PC-3 (cell line): ENCODE measurements at places on chromosomes 2 and 18. TPM values are rescaled to one million over a fixed set of nuclear protein-coding genes. Genes with fewer than 3 reads are reported as not detected.

The NETO1 gene
- 8.4 and 12.9 TPM in 2 replicates for total RNA-seq

The CPLX4 gene
- total RNA-seq, result not detected in 2 replicates

The TUBA3D gene
- not detected in 2 replicates for total RNA-seq

The CEBPZOS gene
- total RNA-seq, result 30.8 and 43.8 TPM in 2 replicates

The SH3YL1 gene
- total RNA-seq, result 28.6 and 29.1 TPM in 2 replicates

DNA sequence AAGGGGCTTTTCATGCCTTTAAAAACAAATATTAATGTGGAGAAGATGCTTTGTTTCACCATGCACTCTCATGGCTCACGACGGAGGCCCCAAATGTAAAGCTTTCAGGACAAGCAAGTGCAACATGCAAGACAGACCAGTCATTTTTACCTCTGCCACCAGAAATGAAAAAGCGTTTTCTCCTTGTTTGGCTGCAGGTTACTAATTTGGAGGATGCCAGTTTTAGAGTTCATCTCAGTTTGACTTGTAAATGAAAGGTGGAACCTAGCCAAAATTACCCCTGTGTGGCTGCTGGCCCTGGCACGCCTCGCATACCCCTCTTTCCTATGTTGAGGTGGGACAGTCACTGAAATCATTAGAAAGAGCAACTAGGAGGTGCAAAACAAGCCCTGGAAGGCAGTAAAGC, 138.6 kb downstream of the BCL2 start:
- peaks cover 45% of the 10 kb centered on the region for H3K27me3 ChIP-seq
- H3K36me3 ChIP-seq, result no peaks in the 10 kb centered on the region
- no peak overlapping the region for H3K27ac ChIP-seq
- H3K4me1 ChIP-seq, result no peaks in the 10 kb centered on the region
- H3K4me3 ChIP-seq, result no peak overlapping the region

DNA sequence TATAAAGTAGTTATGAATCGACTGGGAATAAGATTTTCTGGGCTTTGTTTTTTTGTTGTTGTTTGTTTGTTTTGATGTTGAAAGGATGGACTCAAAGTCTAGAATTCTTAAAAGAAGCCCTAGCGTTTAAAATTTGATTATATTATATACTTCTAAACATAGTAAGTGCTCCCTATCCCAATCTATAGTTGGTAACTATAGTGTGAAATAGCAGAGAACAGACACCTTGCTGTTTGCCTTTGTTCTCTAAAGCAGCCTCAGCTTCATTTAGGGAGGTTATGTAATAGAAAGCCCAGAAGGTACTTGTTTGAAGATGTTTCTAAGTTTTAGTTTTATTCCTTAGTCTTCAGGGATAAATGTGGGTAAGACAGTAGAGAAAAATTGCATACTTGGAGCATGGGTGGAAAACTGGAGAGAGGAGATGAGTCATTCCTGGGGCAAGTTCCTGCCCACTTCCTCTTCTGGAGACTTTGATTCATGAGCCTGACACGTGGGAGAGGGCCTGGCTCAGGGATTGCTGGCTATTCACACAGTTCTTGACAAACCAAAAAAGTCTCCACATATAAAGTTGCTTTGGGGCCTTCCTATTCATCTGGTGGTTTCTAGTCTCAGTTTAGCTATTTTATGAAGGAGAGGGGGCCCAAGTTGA, 131.9 kb downstream of the MYO1B start:
- peaks cover 28% of the 10 kb centered on the region for H3K36me3 ChIP-seq
- peak overlapping the region; percentile 72 for H3K27ac ChIP-seq

The SCG2 gene
- total RNA-seq, result 0.51 and 0.98 TPM in 2 replicates

The CKAP2L gene
- total RNA-seq, result 16.0 and 20.7 TPM in 2 replicates

- H3K27me3 ChIP-seq, result no peaks in the 10 kb centered on the region
- H3K36me3 ChIP-seq, result no peaks in the 10 kb centered on the region
- no peaks in the 10 kb centered on the region for H3K4me1 ChIP-seq
- no peak for DNase-seq
- H3K4me3 ChIP-seq, result no peak overlapping the region
Observed at GRCh38 chr18:57991552-57991951, 52.5 kb upstream of the NEDD4L start.

The TCF7L1 gene
- 1.8 and 2.8 TPM in 2 replicates for total RNA-seq

The NAT8 gene
- total RNA-seq, result not detected in 2 replicates

The RGPD4 gene
- total RNA-seq, result not detected in 2 replicates

The GCG gene
- total RNA-seq, result not detected in 2 replicates

DNA sequence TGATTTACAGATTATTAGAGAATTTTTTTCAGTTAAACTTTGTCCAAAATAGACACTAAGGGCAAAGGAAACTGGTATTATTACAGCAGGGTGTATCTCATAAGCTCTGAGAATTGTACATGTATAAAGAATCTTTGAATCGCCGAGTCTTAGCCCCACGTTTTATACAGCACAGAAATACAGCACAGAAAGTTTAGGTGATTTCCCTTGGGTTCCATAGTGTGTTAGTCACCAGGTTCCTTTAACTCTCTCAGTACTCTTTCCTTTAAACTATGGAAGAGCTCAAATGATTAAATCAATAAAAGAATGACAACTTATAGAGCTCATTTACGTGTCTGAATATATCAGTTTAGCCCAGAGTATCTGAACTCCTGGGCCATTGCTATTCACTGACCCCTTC, 256.8 kb downstream of the NEDD4L start:
- no peak overlapping the region for H3K27ac ChIP-seq
- H3K4me1 ChIP-seq, result no peaks in the 10 kb centered on the region
- no peaks in the 10 kb centered on the region for H3K27me3 ChIP-seq
- H3K36me3 ChIP-seq, result peaks cover 13% of the 10 kb centered on the region; the same call in 1 of the 2 replicates
- H3K4me3 ChIP-seq, result no peak overlapping the region
- no peak for DNase-seq

GRCh38 chr2:45605116-45605515, 6.0 kb downstream of the SRBD1 start:
- no peak overlapping the region for H3K27ac ChIP-seq
- H3K4me1 ChIP-seq, result peaks cover 7% of the 10 kb centered on the region
- H3K4me3 ChIP-seq, result no peak overlapping the region
- H3K27me3 ChIP-seq, result no peaks in the 10 kb centered on the region
- DNase-seq, result no peak
- peaks cover 7% of the 10 kb centered on the region for H3K36me3 ChIP-seq

The BUB1 gene
- total RNA-seq, result 80.1 and 89.8 TPM in 2 replicates

The LYG2 gene
- not detected in 2 replicates for total RNA-seq

The LOXHD1 gene
- not detected in 2 replicates for total RNA-seq
